ENCODE measurements at places on chromosomes 12 and 14.

- DNase-seq = no peak
Measured at GRCh38 chr12:59173695-59174094, 253.4 kb upstream of the LRIG3 start.

DNA sequence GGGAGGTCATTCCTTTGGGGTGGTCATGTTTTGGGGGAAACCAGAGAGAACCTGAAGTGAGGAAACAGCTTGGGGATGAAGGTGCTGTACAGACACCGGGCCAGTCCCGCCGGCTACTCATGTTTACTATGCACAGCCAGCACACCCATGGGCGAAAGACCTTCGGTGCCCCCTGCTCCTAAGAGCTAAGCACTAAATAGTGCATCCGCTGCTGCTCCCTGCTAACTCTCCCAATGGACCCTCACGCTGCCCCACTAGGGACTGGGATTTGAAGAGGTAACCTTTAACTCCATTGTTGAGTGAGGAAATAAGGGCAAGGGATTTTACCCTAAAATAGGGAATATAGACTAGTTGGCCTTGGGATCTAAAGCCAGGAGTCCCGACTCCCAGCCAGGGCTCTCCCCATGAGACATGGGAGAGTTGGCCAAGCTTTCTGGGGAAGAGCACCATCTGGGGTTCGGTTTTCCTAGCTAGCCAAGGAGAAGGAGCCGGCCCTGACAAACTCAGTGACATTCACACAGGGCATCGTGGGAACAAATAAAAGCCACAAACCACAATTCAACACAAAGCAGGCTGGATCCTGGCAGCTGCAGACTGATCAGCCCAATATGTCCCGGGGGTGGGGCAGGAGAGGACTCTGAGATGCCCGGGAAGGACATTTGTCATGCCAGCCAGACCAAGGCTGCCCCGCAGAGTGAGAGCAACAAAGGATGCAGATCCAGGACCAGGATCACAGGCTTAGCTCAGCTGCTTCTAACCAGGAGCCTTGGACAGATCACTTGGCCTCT is 91.7 kb downstream of the SINHCAF start:
- no peak for DNase-seq

DNA sequence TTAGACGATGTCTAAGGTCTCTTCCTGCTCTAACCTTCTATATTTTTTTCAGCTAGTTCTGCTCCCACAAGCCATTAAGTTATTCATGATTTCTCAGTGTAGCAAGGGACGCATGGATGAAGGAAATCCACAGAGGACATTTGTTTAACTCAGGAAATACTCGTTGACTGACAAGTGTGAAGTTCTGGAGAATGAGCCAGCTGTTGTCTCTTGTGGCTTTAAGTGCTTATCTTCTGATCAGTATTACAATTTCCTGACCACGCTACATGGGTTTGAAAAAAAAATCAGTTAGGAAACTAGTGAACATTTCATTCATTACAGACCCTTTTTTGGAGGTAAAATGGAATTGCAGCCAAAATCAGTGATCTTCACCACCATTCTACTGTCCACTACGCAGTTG is 53.1 kb downstream of the GUCY2C start:
- DNase-seq = no peak

GRCh38 chr12:92597118-92597517 is 105.7 kb upstream of the PLEKHG7 start:
- no peak for DNase-seq

GRCh38 chr14:101511620-101512375 is 49.5 kb upstream of the DIO3 start:
- no peak for DNase-seq

- no peak for DNase-seq
Measured at GRCh38 chr14:65003394-65003793, 16.7 kb downstream of the FNTB start.

DNA sequence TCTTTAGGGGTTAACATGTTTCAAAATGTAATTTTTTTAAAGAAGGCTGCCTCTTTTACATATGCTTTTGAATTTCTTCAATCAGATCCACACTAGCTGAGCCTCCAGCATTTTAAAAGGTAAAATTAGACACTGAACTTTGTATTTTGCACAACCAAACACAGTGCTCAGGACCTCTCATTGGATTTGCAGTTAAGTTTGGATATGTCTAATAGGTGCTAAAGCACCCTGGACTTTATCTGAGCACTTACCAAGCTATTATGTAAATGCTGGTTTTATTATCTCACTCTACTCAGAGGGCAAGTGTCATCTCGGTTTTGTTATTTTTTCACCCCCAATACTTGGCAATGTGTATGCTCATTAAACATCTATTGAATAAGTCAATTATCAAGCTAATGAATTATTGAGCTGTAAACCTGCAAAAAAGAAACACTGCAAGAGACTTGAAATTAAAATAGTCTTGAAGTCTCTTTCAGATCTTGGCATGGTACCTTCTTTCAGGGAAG is 150.7 kb downstream of the KIF21A start:
- no peak for DNase-seq

DNA sequence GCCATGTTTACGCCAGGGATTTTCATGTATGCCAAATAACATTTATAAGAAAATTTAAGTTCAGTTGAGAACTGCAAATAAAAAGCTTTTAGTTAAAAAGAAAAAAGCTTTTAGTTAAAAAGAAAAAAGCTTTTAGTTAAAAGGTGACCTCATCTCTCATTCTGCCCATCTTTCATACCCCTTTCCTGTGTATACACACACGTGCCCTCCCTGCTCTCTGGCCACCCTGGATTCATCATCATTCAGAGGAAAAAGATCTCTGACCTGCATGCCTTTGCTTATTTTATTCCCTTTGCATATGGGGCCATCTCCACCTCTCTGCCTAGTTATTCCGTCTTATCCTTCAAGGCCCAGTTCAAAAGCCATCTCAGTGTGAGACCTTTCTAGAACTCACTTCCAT is 38.1 kb upstream of the CDK17 start:
- DNase-seq = no peak

DNA sequence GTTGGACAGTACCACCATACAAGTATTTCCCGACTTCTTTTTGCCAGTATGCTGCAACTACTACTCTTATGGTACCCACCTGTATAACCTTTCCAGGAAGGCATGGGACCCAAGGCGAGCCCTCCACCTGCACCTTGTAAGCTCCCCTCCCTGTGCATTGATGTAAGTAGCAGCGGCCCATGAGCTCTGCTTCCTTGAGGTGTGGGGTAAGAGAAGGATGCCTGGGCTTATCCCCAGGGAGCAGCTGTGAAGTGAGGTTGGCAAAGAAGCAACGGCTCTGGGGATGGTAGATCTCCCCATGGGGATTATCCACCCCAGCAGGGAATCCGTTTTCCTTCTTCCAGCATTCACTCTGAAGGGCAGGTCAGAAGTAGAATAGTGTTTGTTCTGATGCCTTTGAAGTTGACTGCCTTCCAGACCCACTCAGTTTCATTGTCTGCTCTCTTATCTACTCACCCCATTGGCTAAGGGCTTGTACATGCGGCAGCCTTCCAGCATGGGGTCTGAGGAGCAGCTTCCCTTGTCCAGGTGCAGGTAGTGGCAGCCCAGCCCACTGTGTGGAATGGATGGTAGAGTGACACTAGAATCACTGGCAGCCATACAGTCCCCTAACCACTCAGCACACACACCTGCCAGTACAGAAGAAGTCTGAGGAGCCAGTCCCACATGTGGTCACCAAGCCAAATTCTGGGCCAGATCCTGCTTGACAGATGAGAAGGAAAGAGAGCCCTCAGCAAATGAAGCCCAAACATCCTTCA is 3.4 kb downstream of the CIROP start:
- no peak for DNase-seq

- no peak for DNase-seq
Measured at GRCh38 chr12:49440035-49440434, 72.8 kb downstream of the SPATS2 start.

GRCh38 chr14:54985156-54985555 is 41.7 kb downstream of the WDHD1 start:
- no peak for DNase-seq

GRCh38 chr12:110370732-110371231 is 32.7 kb downstream of the ANAPC7 start:
- DNase-seq = no peak

DNA sequence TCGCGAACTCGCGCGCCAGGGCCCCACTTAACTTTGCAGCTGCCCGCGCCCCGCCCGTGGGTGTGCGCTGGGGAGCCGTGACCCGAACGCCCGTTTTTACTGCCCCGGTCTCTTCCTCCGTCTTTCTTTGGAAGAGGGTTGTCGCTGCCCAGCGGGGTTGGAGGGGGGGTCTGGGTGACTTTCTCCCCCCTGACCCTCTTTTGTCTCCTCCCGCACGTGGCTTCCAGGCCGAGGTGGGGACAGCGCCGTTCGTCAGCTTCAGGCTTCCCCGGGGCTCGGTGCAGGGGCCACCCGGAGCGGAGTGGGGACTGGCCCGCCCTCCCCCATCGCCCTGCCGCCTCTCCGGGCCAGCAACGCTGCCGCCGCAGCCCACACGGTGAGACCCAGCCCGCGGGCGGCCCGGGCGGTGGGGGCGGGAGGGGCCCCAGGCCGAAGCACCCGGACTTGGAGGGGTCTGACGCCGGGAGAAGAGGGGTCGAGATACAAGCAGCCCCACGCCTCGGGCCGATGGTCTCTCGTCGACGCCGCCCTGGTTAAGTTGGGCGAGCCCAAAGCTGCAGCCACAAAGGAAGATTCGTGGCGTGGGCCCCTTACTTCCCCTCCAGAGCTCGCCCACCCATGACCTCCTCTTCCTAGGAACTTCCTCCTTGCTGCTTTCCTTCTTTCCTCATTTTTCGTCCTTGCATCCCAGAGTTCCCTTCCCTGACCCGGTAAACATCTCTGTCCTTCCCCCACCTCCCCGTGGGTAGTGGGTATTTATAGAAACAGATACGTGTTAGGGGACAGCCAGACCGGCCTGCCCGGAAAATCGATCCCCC is 1.2 kb downstream of the DYRK2 start:
- peak; percentile 50 for DNase-seq

DNA sequence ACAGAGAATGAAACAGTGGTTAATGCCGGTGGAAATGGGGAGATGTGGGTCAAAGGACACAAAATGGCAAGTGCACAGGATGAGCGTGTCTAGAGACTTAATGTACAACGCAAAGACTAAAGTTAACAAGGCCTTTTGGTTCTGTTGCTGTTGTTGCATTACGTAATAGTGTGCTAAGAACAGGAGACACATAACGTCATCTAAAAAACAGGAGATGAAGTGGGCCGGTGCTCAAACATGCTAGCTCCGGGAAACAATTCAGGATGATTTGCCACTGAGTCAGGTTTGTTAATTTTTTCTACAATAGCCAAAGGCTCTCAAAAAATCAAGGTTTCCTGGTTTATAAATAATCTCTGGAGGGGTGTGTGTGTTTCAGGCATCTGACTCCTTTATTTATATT is 55.5 kb downstream of the ETV6 start:
- DNase-seq = no peak

DNA sequence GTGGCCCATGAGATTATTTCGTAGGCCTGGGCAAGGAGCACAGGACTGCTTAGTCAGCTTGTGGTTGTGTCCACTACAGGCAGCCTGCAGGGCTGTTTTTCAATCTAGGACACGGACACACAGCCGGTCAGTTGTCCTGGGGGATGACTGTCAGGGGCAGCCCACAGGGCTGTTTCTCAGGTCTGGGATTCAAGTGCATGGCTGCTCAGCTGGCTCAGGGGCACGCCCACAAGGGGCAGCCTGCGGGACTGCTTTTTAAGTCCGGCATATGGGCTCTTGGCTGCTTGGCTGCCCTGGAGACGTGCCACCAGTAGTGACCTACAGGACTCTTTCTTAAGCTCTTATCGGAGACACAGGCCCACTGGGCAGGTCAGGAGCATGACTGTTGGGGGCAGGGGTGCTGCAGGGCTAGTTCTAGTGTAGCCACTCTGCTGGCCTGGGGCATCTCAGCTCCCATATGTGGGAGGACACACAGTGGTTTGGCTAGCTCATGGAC is 26.6 kb upstream of the GTF2A1 start:
- no peak for DNase-seq

- no peak for DNase-seq
Measured at GRCh38 chr14:80356413-80356812, 145.1 kb upstream of the DIO2 start.

GRCh38 chr12:95529693-95530225 is 21.5 kb downstream of the USP44 start:
- DNase-seq = no peak

DNA sequence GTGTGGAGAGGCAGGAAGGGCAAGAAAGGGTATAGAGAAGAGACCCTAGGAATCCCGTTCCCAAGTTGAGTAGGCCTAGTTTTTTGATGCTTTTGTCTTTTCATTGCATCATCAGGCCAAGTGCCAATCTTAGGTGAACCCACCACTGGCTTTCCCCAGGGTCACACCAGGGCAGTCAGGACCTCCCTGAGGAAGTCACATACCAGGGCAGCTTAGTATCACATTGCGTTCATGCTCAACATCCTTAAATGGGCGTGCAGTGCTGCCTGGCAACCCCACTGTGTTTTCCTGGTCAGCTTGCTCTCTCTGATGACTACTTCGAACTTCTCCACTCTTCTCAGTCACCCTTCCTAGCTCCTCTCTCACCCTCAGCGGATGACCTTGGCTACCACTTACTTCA is 9.0 kb downstream of the ASIC1 start:
- DNase-seq = no peak

DNA sequence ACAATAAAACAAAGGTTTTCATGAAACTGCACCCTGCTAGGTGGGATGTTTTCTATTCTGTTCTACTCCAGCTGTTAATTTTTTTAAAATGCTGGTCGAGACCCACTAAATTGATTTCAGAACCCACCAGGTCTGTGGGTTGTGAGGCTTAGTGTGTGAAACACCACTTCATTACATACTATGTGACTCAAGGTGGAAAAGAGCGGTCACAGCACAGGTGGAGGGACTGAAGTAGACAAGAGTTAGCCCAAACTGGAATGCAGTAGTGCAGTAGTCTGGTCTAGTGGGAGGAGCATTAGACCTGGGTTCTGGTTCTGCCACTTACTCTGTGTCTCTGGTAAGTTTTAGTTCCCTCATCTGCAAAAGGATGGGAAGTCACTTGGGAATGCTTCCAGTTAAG is 12.2 kb downstream of the DDX55 start:
- no peak for DNase-seq

GRCh38 chr12:19533567-19533966 is 94.3 kb downstream of the AEBP2 start:
- no peak for DNase-seq

- DNase-seq = no peak
Measured at GRCh38 chr12:108312693-108313189, 26.4 kb downstream of the CMKLR1 start.

DNA sequence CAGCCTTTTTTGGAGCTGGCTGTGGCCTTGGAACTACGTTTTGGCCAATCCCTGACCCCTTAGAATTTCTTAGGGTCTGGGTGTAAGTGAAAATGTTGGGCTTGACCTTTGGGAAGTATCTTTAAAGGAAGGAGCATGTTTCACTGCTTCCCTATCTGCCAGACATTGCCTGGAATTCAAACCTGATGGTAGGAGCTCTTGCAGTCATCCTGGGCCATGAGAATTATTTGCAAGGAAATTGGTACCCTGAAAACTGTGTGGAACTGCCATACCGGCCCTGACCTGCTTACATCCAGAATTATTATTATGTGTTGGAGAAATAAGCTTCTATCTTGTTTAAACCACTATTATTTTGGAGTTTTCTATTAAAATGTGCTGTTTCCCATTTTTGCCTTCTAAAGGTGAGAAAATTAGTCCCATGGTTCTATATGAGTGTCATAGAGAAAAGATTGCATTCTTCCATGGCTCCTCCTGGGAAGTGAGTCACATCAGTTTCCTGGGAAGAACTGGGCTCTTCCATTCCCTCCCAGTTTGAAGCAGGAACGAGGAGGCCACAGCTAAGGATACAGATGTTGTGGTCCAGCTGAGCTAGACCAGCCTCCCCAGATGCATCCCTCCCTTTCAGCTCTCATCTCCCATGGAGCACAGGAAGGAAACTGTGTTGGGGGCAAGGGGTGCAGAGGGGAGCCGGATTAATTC is 9.5 kb upstream of the PGF start:
- no peak for DNase-seq

- DNase-seq = no peak
Measured at GRCh38 chr12:101001669-101002068, 207.1 kb downstream of the ANO4 start.
